ENCODE measurements at places on chromosomes 16 and 17. TPM values are rescaled to one million over a fixed set of nuclear protein-coding genes. Genes with fewer than 3 reads are reported as not detected.

- DNase-seq = no peak
Measured at GRCh38 chr17:10094797-10095196, 103.6 kb downstream of the GAS7 start.

DNA sequence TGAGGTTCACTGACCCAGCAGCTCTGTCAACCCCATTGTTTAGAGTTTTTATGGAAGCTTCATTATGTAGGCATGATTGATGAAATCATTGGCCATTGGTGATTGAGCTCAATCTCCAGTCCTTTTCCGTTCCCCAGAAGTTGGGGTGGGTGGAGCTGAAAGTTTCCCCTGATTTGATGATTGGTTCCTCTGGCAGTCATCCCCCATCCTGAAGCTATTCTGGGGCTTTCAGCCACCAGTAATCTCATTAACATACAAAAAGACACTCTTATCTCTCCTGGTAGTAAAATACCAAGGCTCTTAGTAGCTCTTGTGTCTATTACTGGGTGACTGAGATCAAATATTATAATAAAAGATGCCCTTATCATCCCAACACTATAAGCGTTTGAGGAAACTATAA is 67.1 kb downstream of the TANC2 start:
- no peak for DNase-seq

The DYNLRB2 gene
- not detected for total RNA-seq

- no peak for DNase-seq
Measured at GRCh38 chr16:68259007-68259825, 5.1 kb upstream of the SLC7A6 start.

DNA sequence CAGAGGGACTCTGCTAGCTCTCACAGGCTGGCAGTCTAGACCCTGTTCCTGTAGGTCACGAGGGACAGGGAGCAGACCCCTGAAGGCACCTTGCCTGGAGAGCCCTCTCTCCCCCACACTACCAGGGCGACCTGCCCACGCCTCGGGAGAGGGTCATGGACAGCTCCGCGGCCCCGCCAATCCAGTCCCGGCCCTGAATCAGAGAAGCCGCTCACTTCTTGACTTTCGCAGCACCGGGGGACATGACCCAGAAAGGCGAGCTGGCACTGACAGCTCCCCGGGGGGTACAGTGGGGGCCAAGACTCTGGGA is 5.1 kb downstream of the KIFC3 start:
- DNase-seq = no peak

DNA sequence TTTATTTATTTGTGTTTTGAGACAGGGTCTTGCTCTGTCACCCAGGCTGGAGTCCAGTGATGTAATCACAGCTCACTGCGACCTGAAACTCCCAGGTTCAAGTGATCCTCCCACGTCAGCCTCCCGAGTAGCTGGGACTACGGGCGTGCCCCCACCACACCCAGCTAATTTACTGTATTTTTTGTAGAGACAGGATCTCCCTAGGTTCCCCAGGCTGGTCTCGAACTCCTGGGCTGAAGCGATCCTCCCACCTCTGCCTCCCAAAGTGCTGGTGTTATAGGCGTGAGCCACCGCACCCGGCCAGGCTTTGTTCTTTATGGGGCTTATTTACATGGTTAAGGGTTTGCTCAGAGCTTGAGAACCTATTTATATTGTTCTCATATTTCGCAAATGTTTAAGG is 5.8 kb upstream of the MEIOB start:
- no peak for DNase-seq

The TBC1D3I gene
- total RNA-seq = 1.5 TPM

The TMEM88 gene
- 24.8 TPM for total RNA-seq

The CIBAR2 gene
- not detected for total RNA-seq

GRCh38 chr16:73997971-73998370 is 298.6 kb upstream of the PSMD7 start:
- DNase-seq = no peak

- DNase-seq = no peak
Measured at GRCh38 chr16:11635679-11636171, 32.5 kb upstream of the SNN start.

- no peak for DNase-seq
Measured at GRCh38 chr17:8557176-8557806, 73.2 kb downstream of the MYH10 start.

DNA sequence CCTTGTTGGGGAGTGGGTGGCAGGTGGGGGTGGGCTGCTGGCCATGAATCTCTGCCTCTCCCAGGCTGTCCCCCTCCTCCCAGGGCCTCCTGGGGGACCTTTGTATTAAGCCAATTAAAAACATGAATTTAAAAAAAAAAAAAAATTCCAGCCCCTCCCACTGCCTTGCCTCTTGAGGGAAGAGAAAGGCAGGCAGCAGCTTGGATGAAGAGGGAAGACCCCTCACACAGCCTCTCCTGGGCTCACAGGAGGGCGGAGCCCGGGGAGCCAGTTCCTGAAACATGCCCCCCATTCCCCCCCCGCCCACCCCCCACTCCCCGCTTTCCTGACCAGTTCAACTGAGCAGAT is 1.8 kb upstream of the TCAP start:
- no peak for DNase-seq

GRCh38 chr17:48131216-48131824 is 23.8 kb downstream of the SNX11 start:
- DNase-seq = peak; percentile 34

DNA sequence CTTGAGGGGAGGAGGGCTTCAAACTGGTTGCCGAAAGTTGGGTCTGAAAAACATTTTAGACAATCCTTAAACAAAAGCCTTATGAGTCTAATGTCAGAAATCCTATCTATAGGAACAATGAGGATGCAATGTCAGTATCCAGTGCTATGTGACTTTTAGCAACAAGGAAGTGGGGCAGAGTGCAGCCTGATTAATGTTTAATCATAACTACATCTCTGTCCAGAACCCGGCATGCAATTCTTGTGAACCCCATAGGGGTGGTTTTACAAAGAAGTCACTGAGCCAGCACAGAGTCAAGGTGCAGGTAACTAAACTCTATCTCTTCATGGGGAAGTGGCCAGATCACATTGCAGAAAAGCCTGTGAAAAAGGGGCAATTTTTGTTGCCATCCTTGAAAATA is 267.5 kb downstream of the HS3ST4 start:
- DNase-seq = no peak

DNA sequence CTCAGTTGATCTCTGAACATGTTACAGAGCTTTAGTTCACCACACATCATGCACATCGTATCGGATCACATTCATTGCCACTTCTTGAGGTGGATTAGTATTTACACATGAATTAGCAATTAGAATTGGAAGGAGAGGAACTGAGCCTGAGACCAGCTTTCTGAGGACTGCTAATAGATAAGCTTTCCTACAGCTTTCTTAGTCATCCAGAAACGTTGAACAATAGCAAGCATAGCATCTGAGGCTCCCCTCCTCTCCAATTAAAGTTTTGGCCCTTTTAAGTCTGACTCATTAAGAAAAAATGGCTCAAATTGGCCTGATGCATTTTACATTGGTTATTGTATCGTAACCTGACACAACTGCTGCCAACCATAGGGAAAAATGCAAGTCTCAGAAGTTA is 1130.4 kb downstream of the CDH8 start:
- DNase-seq = no peak

DNA sequence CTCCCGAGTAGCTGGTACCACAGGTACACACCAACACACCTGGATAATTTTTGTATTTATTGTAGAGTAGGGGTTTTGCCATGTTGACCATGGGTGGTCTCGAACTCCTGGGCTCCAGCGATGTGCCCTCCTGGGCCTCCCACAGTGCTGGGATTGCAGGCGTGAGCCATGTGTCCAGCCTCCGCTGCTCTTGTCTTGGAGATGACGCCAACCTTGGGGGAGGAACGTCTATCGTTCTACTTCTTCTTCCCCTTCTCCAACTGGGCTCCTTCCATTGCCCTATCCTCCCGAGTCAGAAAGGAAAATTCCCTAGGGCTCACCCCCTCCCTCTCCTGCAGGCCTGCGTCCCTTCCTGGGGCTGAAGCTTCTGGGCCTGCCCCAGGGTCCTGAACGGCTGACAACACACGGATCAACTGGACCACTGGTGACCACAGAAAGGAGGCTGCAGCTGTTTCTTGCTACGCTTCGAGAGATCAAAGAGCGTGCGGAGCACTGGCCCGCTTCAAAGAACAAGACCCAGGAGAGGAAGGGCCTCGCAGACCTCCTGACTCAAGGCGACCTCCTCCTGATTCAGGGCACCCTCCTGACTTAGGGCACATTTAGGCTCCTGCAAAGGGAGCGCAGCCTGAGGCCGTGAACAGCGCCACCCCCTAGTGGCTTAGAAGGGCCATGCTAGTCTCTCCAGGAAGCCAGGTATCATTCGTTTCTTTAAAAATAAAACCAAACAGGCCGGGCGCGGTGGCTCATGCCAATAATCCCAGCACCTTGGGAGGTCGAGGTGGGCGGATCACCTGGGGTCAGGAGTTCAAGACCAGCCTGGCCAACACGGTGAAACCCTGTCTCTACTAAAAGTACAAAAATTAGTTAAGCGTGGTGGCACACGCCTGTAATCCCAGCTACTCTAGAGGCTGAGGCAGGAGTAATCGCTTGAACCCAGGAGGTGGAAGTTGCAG is 48.5 kb upstream of the HELZ start:
- DNase-seq = no peak

GRCh38 chr16:27698266-27698665 is 148.3 kb downstream of the KATNIP start:
- no peak for DNase-seq

The GPRC5C gene
- 17.5 TPM for total RNA-seq

DNA sequence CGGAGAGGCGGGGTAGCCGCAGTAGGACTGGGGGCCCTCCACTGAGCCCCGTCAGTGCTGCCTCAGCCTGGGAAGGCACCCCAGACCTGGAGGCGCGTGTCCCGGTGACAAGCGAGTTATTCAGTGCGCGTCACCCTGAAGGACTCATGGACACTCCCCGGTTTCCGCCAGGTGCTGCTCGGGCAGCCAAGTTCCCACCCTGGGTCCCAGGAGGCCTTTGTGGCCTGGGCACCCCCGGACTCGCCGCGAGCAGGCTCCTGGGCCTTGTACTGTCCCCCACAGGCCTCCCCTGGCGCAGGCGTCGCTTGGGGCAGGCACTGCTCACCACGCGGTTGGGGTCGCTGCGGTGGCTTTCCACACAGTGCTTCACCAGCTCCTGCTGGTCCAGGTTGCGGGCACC is 7.6 kb downstream of the RNF166 start:
- DNase-seq = no peak

GRCh38 chr17:55654821-55655220 is 67.8 kb downstream of the TMEM100 start:
- no peak for DNase-seq

DNA sequence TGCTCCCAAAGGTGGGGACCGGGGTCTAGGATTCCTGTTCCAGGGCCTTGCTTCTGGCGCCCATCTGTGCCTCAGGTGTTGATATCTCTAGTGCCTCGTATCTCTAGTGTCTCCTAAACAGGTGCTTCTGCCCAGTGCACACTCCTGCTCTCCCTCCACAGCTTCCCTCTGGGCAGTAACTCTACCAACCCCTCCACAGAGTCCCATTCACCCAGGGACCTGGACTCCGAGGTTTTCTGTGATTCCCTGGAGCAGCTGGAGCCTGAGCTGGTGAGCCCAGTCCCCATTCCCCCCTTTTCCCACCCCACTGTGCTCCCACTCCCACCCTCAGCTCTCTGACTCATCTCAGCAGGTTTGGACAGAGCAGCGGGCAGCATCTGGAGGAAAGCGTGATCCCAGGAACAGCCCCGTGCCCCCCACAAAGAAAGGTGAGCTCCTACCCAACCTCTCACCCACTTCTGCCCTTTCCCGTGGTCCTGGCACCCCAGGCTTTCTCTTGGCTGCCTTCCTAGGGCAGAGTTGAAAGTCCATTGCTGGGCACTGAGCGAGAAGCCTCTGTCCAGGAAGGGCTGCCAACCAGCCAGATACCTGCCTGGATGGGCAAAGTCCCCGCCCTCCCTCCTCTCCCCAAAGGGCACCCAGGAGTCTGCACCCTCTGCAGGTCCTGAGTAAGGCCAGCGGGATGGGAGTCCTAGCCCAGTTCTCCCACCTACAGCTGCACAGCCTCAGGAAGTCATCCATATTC is 2.2 kb downstream of the ACBD4 start:
- DNase-seq = no peak

DNA sequence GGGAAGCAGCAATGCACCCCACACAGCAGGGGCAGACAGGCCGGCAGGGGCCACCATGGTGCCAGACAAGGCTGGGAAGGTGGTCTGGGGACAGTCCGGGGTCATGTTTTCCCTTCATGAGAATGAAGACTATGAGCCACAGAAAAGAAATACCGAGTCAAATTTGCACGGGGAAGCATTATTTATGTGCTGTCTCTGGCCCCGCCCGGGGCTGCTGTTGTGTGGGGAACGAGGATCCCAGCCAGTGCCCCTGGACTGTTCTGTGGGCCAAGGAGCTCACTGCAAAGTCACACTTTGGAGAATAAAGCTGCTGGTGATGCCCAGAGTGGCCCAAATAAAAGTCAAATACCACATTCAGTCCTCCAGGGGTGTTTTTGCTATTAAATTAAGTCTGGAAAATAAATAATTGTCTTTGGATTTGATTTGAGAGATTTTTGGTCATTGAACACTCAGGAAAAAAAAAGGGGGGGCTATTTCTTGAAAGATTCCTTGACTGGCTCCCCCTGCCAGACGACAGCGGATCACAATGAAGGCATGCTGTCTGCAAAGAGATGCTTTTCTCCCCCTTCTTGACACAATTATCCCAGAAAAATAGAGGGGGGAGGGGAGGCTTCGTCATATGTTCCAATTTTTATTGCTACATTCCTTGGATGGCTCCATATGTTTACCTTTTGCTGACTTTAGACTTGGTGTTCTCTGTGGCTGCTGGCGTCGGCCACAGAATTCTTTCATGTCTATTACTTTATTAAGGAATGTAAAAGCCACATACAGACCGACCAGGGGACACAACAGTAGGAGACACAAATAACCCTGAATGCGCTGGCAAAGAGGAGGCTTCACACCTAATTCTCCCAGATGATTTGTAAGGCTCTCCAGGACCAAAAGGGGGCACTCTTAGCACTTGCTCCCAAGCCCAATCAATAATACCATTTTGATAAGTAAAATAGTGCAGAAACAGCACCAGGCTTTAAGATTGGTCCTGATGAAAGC is 27.1 kb upstream of the ANKFN1 start:
- DNase-seq = peak; percentile 36

DNA sequence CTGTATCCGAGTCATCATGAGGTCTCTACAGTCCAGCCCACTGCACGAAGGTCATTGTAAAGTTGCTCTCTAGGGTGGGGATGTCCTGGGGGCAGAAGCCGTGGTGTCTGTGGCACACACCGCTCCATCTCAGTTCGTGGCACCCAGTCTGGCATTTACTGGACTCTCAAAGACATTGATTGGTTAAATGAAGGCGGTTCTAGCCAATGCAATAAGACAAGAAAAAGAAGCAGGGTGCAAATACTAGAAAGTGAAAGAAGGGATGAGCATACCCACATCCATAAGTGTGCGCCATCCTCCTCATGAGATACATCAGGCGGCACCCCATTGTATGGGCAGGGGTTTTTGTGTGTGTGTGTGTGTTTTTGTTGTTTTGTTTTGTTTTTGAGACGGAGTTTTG is 10.7 kb upstream of the ATP2A3 start:
- no peak for DNase-seq

DNA sequence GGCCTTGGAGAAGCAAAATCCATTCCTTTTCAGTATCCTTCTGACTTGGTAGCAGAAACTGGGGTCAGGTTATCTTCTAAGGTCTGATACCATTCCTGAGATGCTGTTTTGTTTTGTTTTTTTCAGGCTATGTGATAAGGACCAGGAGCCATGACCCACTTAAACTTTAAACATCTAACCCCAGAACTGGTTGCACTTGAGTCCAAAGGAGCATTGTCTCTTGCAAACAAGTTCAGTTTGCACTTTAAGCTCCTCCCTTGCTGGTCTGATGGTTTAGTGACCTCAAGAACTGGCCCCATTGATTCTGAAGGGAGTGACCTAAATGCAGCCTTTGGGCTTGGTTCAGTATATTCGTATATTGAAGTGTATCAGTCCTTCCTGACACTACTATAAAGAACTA is 75.2 kb downstream of the ERCC4 start:
- no peak for DNase-seq

The PPY gene
- total RNA-seq = not detected

The TMEM220 gene
- 9.4 TPM for total RNA-seq

Measured in glomerular endothelial cell (primary cell).